ENCODE measurements at places on chromosomes 1 and 21.

- DNase-seq, result no peak
These were observed 199.5 kb downstream of the LRRIQ3 start for GRCh38 chr1:73998348-73998959.

GRCh38 chr1:41498804-41499203, 14.3 kb upstream of the EDN2 start:
- no peak for DNase-seq

- DNase-seq, result no peak
These were observed 3.4 kb upstream of the ZP4 start for GRCh38 chr1:237894131-237894530.

DNA sequence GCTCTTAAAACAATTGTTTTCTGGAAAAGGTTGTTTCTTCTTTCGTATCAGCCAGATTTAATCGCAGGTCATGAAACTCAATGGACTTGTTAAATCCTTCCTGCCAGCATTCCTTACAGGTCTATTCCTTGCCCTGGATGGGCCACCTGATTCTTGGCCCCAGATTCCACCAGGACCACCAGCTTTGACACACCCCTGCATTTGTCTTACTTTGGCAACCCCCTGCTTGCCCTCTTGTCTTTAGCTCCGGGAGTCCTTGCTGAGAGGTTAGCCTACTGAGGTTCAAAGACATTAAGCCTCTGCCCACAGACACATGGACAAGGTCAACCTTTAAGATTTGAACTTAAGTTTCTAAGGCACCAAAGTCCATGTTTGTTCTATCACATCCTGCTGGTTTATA, 27.1 kb upstream of the DAB1 start:
- DNase-seq, result no peak

DNA sequence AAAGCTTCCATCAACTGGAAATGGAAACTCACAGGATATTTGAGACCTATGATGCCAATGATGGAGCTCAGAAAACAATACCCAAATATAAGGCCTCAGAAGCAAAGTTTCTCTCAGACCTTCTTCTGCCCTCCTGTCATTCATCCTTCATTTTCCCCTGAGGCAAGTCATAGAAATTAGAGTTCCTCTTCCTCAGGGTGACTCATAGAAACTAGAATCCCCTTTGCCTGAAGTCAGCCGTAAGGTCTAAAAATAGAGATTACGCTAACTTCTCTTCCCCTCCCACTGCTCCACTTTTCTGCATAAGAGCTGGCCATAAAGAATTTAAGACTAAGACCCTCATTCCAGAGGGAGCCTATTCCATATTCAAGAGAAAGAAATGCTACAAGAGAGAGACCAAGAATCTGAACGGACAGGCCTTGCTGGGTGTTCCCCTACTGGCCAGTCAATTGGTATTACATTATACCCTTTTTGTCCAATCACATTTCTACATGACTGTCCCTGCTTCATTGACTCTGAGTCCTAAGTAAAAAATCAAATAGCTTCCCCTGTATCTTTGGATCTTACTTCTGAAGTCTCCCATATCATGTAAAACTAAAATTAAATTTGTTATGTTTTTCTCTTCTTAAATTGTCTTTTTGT, 994.9 kb downstream of the ADGRL2 start:
- no peak for DNase-seq

DNA sequence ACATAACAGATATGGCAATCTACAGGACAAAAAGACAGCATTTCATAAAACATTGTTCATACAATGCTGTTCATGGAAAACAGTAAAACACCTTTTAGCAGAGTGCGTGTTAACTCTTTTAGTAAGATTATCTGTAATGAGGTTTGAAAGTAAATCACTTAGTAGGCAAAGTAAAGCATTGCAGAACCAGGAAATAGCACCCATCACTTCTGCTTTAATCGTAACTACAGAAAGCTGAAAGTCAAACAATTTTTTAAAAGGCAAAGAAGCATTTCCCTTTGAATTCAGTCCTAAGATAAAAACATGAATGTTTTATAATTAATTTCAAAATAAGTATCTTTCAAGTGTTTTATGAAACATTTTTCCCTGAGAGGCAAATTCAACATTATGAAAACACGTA, 63.3 kb upstream of the RNF11 start:
- DNase-seq, result no peak

DNA sequence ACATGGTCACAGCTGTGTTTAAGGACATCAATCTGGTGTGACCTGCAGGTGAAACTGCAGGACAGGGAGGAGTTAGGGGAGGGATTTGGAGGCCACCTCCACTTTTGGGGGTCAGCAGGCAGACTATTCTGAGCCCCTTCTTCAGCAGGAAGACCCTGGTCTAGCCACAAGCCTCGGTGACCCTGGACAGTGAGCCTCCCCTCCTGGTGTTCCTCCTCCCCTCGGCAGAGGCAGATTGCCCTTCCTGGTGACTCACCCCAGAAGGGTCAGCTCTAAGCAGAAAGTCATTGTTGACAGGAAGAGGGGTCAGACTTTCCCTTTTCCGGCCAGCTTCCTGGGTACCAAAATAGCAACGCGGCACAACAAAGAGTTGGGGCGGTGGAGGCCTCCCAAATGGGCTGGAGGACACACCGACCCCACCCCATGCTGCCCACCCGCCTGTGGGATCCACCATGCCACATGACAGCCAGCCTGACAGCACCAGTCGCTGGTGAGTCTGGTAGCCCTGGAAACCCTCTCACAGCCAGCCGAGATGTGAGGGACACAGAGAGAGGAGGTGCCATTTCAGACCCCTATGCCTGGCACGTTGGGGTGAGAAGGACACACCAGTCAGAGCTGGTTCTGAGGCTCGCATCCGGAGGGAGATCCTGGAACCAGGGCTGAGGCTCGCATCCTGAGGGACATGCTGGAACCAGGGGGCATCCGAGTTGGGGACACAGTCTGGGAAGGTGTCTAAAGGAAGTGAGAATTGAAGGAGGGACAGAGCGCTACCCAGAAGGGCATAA, 14.7 kb upstream of the CSF1 start:
- no peak for DNase-seq

DNA sequence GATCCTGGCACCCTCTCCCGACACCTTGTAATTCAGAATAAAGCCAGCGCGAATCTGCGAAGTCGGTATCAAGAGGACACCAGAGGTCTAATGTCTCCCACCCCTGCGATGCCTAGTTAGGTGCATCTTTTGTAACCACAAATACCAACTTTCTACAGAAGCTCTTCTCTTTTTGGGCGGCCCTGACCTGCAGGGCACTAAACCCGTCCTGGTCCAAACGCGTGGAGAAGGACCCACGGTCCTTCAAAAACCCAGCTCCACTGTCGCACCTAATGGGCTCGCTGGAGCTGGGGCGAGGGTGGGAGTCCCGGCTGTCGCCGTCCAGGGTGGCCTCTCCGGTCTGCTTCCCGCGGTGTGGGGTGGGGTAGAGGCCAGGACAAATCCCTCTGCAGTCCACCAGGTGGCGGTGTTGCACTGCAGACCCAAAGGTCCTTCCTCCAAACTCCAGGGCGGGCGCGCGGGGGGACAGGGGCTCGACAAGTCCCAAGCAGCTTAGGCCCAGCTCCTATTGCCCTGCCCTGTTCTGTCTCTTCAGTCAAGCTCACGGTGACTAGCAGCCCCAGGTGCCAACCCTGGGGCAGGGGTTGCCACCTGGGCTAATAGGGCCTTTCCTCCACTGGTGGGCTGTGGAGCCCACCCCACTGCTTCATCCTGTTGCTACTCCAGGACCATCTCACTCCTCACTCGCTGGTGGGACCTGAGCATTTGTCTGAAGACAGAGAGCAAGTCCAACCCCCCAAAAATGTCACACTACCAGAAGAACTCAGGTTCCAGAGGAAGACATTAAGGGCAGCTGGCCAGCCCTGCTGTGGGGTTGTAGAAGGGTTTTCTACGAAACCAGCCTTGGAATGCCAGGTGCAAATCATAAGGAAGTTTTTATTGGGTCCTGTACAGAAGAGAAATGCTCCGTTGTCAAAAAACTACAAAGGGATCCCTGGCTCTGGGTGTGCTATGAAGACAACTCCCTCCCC, 2.8 kb downstream of the HES3 start:
- DNase-seq, result peak; percentile 40

DNA sequence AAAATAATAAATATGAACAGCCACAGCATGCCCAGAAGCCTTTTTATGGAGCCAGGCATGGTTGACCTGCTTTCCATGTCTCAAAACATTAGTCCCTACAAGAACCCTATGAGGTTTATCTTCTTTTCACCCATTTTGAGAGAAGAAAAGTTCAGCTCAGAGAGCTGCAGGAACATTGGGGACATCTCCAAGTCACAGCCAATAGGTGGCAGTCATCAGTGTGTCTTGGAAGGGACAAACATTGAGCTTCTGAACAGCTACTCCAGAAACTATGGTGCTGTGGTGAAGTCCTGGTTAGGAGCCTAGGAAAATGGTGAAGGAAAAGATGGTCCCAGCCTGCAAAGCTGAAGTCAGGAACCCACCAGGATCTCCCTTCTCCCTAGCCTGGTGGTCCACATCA, 73.6 kb downstream of the JMJD4 start:
- no peak for DNase-seq

DNA sequence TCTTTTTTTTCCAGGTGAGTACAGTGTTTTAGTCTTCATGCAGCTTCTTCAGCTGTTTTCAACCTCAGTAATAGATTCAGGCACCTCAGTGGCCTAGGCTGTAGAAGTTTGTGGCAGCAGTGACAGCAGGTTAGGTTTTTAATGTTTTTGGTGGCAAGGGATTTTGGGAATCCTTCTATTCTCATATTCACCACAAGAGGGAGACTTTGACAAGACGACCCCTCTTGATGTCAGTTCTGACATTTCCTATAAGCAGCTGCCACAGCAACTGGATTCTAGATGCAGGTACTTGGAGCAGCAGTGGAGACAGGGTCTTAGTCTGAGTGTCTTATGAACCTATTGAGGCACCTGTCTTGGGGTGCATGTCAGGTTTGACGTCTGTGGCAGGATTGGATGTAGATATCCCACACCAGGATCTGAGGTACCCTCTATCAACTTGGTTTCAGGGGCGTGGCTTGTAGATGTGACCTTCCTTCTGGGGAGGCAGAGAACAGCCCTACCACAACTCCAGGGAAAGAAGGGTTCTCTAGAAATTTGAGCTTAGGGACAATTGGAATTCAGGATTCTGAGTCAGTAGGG, 1104.2 kb upstream of the TMPRSS15 start:
- no peak for DNase-seq

DNA sequence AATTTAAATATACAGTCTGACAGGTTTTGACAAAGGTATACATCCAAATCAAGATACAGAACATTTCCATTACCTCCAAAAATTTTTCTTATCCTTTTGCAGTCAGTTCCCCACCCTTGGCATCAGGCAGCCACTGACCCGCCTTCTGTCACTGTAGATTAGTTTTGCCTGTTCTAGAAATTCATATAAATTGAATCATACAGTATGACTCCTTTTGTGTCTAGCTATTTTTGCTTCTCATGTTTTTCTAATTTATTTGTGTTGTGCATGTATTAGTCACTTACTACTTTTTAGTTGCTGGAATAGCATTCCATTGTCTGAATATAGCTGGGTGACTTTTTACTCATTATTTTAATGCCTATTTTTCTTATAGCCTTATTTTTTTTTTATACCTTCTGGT, 3.8 kb downstream of the UTP25 start:
- DNase-seq, result no peak

DNA sequence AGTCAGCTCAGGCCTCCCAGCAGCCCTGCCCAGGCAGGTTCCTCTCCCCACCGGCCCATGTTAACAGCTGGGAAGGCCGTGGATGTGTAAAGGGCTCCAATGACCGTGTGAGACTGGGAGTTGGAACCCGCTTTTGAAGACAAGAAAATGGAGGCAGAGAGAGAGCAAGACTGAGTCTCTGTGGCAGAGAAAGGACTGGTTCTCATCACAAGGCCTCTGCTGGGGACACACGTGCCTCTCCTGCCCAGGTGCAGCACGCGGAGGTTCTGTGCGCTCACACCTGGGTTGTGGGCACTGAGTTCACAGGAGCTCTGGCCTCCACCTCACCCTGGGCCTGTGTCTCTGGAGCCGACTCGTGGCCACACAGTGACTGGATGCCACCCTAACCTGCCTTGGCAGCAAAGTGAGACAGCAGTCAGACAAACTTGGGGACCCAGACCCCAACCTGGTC, 27.0 kb downstream of the RUNX3 start:
- DNase-seq, result no peak

DNA sequence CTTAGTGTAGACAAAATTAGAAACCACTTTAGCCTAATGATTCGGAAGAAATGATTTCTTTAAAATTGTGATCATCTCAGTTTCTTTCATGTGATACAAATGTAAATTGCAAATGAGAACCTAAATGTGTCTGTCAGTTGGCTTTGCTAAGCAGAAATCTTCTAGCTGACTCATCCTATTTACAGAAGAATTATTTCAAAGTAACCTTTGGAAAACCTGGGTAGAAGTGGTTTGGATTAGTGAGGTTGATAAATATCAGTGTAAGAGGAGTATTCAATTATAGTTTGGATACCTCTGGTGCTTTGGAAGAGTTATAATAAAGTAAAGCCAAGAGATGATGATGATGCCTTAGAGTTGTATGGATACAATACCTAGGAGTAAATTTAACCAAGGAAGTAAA, 37.4 kb downstream of the CC2D1B start:
- no peak for DNase-seq

GRCh38 chr1:192579010-192579738, 3.6 kb downstream of the RGS1 start:
- no peak for DNase-seq

- DNase-seq, result no peak
These were observed 71.4 kb upstream of the ESRRG start for GRCh38 chr1:216794586-216794985.

DNA sequence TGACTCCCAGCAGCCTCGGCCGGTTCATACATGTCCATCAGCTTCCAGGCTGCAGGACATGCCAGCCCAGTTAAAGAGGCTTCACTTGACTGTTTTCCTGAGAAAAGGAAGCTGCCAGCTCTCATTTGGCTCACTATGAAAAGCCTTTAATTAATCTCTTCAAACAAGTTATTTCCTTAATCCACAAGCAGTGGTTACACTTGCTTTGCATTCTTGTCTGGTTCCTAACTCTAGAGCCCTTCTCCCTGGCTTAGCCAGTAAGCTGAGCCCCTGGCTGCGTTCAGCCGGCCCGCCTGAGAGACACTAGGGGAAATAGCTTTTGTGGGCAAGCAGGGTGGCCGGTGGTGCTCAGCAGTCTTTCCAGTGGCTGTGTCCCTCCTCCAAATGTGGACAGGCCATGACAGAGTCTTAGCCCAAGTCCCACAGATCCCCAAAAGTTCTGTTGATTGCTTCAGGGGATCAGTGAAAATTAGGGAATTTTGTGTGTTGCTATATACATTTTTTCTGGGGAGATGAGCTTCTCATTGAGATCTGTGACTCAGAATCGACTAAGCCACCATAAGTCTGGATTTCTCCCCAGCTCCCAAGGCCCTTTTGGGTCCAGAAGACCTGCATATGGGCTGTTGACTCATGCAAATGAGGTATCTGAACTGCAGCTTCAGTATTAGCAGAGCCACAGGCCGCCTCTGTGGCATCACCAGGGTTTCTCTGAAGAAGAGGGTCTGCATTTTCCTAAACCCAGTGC, 10.1 kb downstream of the ATF3 start:
- no peak for DNase-seq

Data from amygdala (tissue), 56 donors.